ENCODE measurements at places on chromosomes 5 and 9. TPM values are rescaled to one million over a fixed set of nuclear protein-coding genes. Genes with fewer than 3 reads are reported as not detected.
A peak's percentile ranks its signal among the peaks of the same experiment; 100 is the strongest.

TLX3 gene
- total RNA-seq, result not detected

FBN2 gene
- total RNA-seq, result 1.7 TPM

CXCL14 gene
- 8.9 TPM for total RNA-seq

PAX5 gene
- total RNA-seq, result not detected

CLIC3 gene
- 2.8 TPM for total RNA-seq

PDGFRB gene
- 42.7 TPM for total RNA-seq

BTNL9 gene
- 36.3 TPM for total RNA-seq

GRCh38 chr5:88693071-88693932, 189.7 kb downstream of the MEF2C start:
- DNase-seq, result no peak

DNA sequence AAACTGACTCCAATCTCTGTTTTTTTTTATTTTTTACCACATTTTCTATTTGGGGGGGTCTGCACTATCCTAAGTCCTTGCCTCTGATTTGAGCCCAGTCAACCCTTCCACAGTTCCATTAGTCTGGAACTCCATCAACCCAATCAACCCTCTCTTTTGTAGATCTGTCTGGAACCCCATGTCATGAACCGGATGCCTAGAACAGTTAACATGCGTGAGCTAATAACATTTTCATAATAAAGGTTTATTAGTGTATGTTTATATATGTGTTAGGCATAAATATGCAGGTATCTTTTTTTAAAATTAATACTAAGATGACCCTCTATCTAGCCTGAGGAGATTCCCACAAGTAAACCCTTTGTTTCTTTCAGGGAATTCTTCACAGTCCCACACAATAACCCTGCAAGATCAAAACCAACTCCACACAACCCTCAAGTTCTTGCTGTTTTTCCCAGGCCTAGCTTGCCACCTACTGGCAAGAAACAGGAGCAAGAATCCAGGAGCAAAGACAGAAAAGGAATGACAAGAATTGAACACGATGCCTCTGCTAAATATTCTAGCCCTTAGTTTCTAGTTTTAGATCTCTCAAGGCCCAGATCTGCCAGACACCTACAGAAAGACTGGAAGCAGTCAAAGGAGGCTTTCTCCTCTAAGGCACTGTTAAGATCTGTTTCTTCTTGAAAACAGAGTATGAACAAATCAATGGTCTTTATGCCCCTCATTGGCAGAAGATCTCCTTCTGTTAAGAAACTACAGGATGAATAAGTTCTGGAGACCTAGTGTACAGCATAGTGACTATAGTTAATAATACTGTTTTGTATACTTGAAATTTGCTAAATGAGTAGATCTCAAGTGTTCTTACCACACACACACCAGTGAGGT, 100.4 kb downstream of the TRIM36 start:
- DNase-seq, result peak; percentile 15

DNA sequence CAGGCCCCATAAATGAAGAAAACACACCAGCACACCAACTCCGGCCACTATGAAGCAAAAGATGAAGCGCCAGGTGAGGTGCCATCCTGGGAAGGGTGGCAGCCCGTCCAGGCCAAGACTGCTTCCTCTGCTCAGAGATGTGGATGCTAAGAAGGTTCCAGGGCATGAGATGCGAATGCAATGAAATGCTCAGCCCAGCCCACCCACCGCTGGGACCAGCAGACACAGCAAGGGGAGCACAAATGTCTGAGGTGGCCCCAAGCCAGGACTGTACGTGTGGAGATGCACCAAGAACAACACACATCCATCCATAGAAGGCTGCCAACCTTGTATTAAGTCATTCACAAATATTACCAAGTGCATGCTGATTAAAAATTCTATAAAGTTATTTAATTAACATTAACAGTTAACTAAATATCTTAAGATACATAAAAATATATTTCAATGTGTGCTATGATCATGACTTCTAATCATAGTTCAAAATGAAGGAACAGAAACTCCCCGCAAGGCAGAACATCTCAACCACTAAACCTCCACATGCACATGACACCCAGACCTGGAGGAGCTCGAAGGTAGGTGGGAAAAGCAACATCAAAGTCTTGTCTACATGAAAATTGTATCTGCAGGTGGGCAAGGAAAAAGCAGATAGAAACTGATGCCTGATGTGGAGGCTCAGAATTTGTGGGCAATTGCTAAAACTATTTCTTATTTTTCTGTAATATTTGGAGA, 43.7 kb downstream of the BICD2 start:
- DNase-seq, result no peak

DNA sequence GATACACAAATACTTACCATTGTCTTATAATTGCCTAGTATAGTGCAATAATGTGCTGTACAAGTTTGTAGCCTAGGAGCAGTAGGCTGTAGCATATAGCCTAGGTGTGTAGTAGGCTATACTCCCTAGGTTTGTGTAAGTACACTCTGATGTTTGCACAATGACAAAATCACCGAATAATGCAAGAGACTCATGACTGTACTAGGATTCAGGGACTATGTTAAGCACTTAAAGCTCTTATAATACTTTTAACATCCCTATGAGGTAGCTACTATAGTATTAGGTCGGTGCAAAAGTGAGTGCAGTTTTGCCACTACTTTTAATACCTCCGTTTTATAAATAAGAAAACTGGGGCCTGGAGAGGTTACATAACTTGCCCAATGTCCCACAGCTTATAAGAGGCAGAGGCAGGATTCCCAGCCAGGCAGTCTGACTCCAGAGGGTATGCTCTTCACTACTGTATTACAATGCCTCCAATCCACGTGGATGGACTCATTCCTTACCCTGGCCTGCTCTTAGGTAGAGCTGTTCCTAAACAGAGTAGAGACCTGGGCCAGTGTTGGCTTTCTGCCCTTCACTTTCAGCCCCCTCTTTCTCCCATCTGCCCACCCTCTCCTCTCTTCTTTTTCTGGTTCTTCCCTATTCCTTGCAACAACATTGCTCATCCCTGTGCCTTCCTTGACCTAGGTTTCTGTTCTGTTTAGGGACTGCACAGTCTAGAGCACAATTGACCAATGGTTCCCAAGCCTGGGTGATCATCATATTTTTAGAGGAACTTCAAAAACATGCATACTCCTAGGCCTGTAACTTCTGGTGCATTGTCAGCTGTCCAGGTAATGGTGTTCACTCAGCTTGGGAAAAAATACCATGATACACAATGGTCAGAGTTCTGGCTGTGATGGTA, 114.0 kb downstream of the CARTPT start:
- no peak for DNase-seq

DNA sequence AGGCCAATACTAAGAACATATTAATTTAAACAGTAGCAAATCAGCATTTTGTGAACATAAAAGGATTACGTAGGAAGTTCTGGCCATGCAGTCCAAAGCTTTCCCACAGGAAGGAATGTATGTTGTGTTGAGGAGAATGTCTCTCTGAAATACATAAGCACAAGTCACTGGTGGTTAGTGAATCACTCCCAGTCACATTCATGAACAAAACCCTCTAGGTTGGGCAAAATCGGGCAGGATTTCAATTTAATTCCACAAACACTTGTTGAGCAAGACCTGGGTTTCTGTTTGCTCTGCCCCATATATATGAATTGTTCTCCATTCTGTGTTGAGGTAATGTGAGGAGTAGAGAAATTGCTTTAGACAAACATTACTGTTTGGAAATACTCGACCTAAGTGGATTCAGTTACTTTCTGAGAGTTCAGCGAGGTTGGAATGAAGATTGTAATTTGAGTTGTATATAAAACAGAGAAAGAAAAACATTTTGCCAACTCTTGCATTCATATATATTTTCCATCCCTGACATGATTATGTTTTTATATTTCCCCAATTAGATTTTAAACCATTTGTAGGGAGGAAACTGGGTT, 127.6 kb upstream of the RPS23 start:
- DNase-seq, result no peak

GRCh38 chr5:150109921-150110320, 23.6 kb upstream of the CSF1R start:
- DNase-seq, result no peak

DNA sequence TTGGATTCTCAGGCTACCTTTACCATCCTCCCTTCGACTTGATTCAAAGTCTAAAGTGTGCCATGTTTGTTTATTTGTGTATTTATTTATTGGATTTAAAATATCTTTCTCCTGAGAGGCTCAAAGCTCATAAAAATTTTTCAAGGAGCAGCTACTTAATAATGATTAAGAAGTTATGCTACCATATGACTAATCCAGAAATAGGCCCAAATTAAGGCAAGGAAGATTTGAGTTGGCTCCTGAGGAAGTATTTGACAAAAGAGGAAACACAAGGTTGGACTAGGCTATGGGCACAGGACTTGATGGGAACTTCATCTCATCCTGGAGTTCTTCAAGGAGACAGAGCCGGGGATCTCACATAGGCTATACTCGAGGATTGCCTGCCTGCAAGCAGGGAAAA, 22.4 kb upstream of the PPP2CA start:
- DNase-seq, result no peak

GRCh38 chr5:32082701-32083100, 91.4 kb downstream of the GOLPH3 start:
- DNase-seq, result no peak

DNA sequence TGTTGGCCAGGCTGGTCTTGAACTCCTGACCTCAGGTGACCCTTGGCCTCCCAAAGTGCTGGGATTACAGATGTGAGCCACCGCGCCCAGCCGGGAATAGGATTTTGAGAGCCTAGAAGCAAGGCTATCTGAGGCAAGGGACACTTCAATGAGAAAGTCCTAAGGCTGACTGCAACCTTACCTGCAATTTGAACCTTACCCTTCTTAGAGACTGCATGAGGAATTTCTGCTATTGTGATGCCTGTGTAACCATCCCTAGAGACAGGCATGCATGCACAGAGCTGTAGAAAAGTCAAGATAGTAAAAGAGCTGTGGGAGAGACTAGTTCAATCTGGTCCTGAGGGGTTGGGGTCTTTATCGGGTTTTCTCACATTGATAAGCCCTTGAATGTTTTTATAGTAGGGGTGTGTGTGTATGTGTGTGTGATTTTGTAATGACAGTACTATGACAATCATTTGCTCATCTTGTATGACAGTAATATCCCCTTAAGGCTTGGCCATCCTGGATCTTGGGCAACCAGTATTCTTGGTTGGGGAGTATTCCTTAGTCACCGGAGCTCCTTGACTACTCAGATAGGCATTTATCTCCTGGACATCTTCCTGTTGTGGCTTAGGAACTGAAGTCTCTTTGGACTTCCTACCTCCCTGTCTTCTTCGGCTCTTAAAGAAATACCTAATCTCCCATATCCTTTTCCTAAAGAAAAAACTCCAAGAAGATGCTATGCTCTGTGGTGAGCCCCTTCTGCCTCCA, 11.2 kb downstream of the DNAJB5 start:
- no peak for DNase-seq

DNA sequence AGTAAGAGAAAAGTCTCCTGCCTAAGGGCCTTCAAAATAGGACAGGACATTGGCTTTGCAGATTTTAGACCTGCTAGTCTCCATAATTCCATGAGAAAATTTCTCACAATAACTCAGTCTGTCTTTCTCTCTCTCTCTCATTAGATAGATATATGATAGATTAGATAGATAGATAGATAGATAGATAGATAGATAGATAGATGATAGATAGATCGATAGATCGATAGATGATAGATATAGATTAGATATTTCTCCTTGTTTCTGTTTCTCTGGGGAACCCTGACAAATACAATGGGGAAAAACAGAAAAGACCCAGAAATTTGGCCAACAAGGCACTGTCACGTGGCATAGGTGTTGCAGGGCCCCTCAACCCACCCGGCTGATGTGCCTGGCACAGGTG, 84.4 kb upstream of the ALDH1B1 start:
- no peak for DNase-seq

DNA sequence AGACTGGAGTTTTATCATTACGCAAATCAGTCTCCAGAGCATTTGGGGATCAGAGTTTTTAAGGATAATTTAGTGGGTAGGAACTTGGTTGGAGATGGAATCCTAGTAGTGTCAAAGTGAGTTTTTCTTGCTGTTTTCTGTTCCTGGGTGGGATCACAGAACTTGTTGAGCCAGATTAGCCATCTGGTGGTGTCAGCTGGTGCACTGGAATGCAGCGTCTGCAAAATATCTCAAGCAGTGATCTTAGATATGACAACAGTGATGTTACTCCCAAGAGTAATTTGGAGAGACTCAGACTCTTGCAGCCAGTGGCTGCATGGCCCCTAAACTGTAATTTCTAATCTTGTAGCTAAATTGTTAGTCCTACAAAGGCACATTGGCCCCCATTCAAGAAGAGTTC, 1257.8 kb downstream of the MAT2B start:
- no peak for DNase-seq

GRCh38 chr5:91277093-91277626, 106.0 kb downstream of the ARRDC3 start:
- no peak for DNase-seq

DNA sequence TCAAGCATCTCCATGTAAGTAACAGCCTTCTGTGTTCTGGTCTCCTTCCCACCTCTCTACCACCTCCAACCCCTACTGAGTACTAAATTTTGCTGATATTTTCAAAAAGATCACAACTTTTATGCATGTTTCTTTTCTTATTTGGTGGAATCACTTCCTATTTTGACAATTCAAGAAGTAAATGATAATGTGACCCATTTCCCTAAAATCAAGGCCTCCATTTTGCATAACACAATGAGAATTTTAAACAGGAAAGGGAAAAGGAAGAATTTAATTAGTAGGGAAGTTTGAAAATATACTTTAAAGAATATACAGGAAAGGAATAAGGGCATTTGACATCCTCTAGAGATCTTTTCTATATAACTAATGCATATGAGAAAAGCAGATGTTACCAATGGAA, 212.9 kb upstream of the RASA1 start:
- DNase-seq, result no peak

DNA sequence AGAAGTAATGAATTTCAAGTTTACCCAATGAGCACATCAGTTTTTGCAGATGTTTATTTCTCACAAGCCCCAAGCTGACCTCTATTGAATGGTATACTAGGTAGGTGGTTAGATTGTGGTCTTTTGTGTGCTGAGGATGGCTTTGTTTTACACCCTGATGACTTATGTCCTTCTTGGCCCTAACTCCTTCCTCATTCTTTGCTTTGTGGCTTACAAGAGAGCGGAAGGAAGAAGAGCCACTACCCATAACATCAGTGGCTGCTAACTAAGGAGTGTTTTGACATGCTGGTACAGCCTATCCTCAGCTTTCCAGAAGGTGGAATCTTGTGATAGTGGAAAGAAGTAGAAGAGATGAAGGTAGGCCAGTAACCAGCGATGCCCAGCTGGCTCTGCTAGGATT, 85.7 kb upstream of the NTRK2 start:
- no peak for DNase-seq

All from right cardiac atrium (tissue), 5 donors.